ENCODE measurements at places on chromosomes 7 and 10.

DNA sequence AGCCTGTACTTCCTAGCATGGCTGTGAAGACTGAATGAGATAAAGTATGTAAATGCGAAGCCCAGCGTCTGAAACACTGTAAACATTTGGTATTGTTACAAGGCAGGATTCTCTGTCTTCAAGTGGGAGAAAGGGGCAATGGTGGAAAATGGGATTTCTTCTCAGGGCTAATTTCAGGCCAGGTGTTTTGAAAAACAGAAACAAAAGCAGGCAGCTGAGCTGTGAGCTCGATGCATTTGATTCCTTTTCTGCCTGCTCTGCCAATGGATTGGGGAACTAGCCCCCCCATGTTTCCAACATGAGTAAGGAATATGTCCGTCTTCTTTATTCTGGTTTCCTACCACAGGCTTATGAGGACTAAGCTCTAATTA, 732.1 kb upstream of the AUTS2 start:
- DNase-seq, result no peak
- H3K36me3 ChIP-seq, result no peaks in the 10 kb centered on the region
- no peaks in the 10 kb centered on the region for H3K27me3 ChIP-seq
- H3K4me3 ChIP-seq, result no peak overlapping the region
- H3K27ac ChIP-seq, result no peak overlapping the region
- no peaks in the 10 kb centered on the region for H3K4me1 ChIP-seq

- H3K4me1 ChIP-seq, result no peaks in the 10 kb centered on the region
- no peak overlapping the region for H3K27ac ChIP-seq
- no peaks in the 10 kb centered on the region for H3K27me3 ChIP-seq
- no peaks in the 10 kb centered on the region for H3K36me3 ChIP-seq
- H3K4me3 ChIP-seq, result no peak overlapping the region
Observed at GRCh38 chr7:82676777-82677463, 233.3 kb upstream of the CACNA2D1 start.

GRCh38 chr10:24010436-24010970, 198.4 kb upstream of the KIAA1217 start:
- H3K4me3 ChIP-seq, result no peak overlapping the region
- H3K27ac ChIP-seq, result no peak overlapping the region
- H3K27me3 ChIP-seq, result no peaks in the 10 kb centered on the region
- DNase-seq, result no peak
- H3K36me3 ChIP-seq, result no peaks in the 10 kb centered on the region
- H3K4me1 ChIP-seq, result no peaks in the 10 kb centered on the region

DNA sequence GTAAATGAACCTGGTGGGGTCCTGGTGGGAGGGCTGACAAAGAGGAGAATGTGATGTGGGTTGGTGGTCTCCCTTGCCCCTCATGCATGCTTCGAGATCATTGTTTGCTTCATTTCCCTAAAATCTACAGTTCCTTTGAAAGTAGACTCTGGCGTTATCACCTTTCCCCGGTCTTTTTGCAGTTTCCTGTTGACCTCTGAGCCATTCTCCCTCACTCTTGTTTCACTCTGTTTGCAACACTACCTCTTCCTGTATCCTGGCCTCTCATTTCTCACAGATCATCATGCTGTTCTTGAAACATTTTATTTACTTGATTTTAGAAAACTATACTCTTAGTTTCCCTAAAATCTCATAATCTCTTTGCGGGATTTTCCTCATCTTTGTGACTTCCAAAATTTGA, 179.8 kb downstream of the WNT2 start:
- no peak overlapping the region for H3K4me3 ChIP-seq
- H3K4me1 ChIP-seq, result no peaks in the 10 kb centered on the region
- DNase-seq, result no peak
- H3K27ac ChIP-seq, result no peak overlapping the region

Measured in CD4-positive, CD25-positive, alpha-beta regulatory T cell (primary cell).